ENCODE measurements at places on chromosomes 5 and 9.

- DNase-seq = peak; percentile 25
Measured at GRCh38 chr5:174609116-174609515, 115.3 kb upstream of the MSX2 start.

DNA sequence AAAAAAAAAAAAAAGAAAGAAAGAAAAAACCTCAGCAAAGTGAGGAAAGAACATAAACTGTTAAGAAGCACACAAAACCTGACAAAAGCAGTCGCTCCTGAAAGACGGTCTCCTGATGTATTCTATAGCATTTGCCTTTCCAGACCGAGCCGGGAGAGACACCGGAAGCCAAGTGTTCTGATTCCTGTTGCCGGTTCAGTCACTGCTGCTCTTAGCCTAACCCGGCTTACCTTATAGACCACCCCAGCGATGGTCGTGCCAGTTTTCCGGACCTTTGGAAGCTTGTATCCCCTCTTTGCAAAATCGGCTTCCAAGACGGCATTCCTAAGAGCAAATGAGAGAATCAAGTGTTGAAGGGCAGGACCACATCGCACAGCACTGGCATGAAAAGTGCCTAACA is 630 bp downstream of the PSMB7 start:
- no peak for DNase-seq

DNA sequence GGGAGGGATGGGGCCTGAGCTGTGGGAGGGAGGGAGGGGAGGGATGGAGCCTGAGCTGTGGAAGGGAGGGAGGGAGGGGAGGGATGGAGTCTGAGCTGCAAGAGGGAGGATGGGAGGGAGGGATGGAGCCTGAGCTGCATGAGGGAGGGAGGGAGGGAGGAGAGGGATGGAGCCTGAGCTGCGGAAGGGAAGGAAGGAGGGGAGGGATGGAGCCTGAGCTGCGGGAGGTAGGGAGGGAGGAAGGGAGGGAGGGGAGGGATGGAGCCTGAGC is 124.0 kb upstream of the ERCC6L2 start:
- DNase-seq = no peak

GRCh38 chr5:135323227-135323626 is 75.8 kb downstream of the MACROH2A1 start:
- DNase-seq = no peak

GRCh38 chr5:133247151-133247709 is 195.4 kb downstream of the HSPA4 start:
- DNase-seq = no peak

- no peak for DNase-seq
Measured at GRCh38 chr9:95719354-95719753, 156.1 kb upstream of the ERCC6L2 start.

GRCh38 chr5:63233361-63233760 is 654.7 kb downstream of the LRRC70 start:
- DNase-seq = no peak

- peak; percentile 71 for DNase-seq
Measured at GRCh38 chr5:36252722-36253365, 11.1 kb upstream of the NADK2 start.

DNA sequence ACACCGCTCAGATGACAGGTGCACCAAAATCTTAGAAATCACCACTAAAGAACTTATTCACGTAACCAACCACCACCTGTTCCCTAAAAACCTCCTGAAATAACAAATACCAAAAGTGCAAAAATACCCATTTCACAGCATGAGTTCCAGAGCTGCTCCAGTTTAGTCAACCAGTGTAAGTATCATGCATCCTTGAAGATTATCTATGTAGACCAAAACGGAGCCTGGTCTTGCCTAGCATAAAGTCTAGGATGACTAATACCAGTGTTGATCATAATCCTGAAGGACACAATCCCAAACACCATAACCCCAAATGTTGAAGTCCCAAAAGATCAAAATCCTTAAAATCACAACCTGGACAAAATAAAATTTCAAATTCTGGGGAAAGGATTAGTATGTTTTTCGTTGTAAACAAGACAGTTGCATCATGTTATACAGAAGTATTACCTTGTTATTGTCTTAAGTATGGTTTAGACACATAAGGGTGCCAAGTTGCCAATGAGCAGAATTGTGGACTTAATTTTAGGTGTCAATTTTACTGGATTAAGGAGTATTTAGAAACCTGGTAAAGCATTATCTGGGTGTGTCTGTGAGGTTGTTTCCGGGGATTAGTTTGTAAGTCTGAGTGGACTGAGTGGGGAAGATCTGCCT is 18.1 kb downstream of the VCP start:
- no peak for DNase-seq

- DNase-seq = peak; percentile 6
Measured at GRCh38 chr9:106753155-106753671, 109.8 kb upstream of the ZNF462 start.

DNA sequence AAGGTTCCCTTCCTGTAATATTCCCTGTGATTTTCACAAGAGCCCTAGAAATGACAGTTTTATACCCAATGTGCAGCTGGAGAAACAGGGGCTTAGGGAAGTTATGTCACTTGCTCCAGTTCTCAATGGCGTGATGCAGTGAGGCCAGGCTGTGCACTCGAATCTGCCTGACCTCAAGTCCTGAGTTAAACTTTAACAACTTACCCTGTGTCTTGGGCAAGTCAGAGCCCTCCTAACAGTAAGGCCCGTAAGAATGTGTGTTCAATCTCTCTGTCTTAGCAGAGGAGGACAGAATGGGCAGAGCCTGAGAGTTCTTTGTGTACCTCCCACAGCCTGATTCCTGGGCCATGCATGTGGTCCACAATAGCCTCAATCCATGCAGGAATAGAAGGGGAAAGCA is 181.1 kb downstream of the TRIM32 start:
- DNase-seq = no peak

GRCh38 chr5:178849316-178849715 is 10.4 kb upstream of the ZNF354B start:
- no peak for DNase-seq

- DNase-seq = no peak
Measured at GRCh38 chr9:24245988-24246387, 299.7 kb downstream of the IZUMO3 start.

DNA sequence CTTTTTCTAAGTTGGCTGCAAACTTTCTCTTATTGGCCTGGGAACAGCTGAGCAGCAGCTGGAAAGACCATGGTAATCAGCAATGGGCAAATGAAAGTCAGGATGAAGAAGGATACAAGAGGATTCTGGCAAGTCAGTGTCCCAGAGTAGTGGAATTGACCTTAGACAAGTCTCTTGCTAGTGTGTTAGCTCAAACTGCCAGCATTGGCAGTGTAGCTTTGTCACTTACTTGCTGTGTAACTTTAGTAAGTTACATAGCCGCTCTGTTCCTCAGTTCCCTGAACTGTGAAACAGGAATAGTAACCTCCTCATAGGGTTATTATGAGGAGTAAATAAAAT is 3.6 kb downstream of the ALDH1A1 start:
- DNase-seq = no peak

- DNase-seq = no peak
Measured at GRCh38 chr5:94337617-94338016, 280.8 kb downstream of the KIAA0825 start.

GRCh38 chr9:131253891-131254491 is 22.3 kb downstream of the FAM78A start:
- DNase-seq = peak; percentile 79

GRCh38 chr9:120663380-120663779 is 50.9 kb downstream of the MEGF9 start:
- no peak for DNase-seq

DNA sequence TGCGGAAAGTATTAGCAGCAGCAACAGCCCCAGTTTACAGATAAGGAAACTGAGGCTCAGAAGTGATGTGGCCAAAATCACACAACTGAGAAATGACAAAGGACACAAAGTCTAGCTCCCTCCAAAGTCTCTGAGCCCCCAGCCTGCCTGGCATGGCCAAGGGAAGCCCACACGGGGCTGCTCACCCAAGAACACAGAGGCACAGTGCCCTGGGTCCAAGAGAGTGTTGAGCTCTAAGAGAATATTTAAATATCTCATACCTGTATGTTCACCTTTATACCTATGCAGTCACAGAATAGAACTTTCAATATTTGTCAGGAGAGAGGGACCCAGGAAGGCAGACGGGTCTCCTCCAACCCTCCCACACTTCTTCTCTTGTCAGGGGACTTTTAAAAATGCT is 16.6 kb downstream of the VAV2 start:
- no peak for DNase-seq

GRCh38 chr9:99050292-99050911 is 54.5 kb upstream of the TGFBR1 start:
- DNase-seq = no peak

DNA sequence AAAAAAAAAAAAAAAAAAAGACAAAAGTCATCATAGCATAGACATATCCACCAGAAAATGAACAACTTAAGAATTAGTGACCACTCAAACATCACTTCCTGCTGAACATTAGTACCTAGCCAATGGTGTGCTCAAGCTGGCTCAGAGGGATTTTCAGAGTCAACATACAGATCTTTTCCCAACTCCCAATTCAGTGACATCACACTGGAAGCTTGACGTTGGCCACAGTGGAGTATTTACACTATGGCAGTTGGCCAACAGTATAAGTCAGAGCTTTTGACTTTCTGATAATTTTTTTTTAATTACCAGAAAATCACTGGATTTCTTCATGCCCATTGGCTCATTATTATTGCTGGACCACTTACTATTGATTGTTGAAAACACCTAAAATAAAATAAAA is 383.5 kb downstream of the ARHGEF28 start:
- no peak for DNase-seq

GRCh38 chr9:22514871-22515270 is 68.2 kb downstream of the DMRTA1 start:
- DNase-seq = no peak

GRCh38 chr5:104793031-104793754 is 1230.6 kb upstream of the NUDT12 start:
- peak; percentile 10 for DNase-seq

DNA sequence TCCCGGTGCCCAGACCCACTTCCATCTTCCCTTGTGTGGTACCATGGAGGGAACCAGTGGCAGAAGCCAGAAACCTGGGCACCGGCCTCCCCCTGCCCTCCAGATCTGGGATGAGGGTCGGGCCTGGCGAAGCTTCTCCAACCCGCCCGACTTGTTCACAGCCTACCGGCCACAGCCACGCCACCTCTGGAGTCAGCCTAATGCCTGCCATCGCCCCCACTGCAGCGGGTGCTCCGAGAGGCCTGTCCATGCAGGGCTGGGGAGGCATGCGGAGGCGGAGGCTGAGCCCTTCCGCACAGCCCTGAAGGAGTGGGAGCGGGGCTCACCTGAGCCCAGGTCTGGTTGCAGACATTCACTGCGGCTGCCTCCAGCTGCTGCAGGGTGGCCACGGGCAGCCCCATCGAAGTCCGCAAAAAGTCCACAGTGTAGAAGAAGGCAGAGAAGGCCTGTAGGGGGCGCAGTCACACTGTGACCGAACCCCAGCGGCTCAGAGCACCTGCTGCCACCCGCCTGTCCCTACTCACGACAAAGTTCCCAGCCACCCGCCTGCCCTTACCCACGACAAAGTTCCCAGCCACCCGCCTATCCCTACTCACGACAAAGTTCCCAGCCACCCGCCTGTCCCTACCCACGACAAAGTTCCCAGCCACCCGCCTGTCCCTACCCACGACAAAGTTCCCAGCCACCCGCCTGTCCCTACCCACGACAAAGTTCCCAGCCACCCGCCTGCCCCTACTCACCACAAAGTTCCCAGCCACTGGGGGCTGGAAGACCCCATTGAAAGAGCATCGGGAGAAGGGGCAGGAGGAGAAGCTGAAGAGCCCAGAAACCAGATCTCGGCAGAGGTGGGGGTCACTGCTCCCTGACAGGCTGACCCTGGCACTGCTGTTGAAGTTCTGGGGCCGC is 3.8 kb upstream of the NPDC1 start:
- peak; percentile 74 for DNase-seq

GRCh38 chr9:120431268-120431667 is 148.7 kb downstream of the CDK5RAP2 start:
- no peak for DNase-seq

DNA sequence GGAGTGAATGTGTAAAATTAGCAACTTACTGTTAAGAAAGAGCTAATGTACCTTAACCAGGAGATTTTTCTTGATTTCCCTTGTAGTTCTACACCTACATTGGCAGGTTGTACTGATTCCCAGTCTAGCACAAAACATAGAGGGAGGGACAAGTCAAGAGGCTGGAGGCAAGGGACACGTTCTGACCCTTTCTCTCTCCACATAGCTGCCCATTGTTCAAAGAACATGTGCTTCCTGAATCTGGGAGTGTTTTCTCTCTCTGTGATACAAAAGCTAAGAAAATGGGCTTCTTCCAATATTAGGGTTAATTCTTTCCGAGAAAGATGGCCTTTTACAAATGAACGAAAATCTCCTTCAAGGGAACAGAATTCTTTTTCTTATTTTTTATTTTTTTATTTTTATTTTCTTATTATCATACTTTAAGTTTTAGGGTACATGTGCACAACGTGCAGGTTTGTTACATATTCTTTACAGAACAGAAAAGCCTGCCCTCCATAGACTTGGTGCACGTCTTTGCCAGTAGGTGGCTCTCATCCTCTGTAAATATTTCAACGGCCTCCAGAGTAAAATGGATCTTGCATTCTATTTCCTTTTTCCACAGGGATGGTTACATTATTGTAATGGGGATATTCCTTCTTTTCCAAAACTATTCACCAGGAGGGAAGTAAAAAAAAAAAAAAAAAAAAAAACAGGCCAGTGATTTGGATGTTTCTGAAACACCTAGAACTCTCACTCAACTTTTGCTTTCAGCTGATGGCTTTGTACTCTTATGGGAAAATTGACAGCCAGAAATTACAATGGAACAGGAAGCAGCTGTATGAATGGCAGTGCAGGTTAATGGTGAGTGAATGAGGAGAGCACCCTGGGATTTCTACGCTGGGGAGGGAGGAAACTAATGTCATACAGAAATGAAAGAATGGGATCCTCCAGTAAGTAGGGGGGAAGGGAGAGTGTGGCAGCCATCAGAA is 13.1 kb upstream of the IFNA5 start:
- peak; percentile 72 for DNase-seq

DNA sequence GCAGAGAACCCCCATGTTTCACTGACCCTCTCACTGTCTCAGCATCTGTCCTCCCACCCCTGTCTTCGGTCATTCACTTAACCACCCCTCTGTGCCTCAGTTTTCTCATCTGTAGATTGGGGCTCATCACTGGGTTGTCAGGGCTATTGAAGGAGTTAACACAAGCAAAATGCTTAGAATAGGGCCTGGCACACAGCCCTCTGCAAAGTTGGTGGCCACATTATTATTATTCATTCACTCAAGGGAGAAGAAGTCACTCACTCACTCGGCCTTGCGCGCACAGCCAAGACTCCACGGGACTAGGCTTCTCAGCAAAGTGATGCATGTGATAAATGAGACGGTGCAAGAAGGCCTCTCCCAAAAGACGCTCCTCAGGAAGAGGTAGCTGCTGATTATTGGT is 8.0 kb downstream of the PDGFRB start:
- peak; percentile 33 for DNase-seq

DNA sequence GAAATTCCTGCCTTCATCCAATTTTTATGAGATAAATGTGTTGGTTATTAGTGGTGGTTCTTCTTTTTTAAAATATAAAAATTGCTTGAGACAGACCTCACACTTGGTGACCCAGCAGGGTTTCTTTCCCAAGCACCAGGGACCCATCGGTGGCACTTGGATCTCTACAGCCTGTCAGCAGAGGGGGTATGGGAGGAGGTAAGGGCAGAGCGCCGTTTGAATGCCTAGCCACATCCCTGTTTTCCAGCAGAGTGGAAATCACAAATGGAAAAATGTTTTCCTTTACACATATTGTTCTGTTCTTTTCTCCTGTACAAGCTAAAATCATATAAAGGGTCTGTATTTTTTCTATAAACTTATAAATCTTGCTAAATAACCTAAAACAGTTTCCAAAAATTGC is 248.0 kb downstream of the NR3C1 start:
- no peak for DNase-seq

GRCh38 chr5:172425402-172425801 is 28.9 kb downstream of the SH3PXD2B start:
- DNase-seq = no peak
